ENCODE measurements at places on chromosomes 5 and 9.

DNA sequence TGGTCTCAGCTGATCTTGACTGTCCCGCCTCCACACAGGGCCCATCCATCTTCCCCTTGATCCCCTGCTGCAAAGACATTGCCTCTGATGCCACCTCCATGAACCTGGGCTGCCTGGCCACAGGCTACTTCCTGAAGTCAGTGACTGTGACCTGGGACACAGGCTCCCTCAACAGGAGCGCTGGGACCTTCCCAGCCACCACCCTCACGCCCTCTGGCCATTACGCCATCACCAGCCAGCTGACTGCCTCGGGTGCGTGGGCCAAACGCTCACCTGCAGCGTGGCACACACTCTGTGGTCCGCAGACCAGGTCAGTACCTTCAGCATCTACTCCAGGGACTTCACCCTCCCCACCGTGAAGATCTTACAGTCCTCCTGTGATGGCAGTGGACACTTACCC lies 71.9 kb downstream of the INSL6 start:
- DNase-seq: no peak

DNA sequence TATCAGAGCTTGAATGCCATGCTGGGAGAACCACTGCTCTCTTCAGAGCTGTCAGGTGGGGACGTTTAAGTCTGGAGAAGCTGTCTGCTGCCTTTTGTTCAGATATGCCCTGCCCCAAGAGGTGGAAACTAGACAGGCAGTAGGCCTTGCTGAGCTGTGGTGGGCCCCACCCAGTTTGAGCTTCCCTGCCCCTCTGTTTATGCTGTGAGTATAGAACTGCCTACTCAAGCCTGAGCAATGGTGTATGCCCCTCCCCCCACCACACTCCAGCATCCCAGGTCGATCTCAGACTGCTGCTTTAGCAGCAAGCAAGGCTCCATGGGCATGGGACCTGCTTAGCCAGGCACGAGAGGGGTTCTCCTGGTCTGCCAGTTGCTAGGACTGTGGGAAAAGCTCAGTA lies 362.3 kb downstream of the FAM170A start:
- DNase-seq: no peak

- DNase-seq: no peak
Measured at GRCh38 chr9:21357479-21358460, 7.1 kb upstream of the IFNA6 start.

DNA sequence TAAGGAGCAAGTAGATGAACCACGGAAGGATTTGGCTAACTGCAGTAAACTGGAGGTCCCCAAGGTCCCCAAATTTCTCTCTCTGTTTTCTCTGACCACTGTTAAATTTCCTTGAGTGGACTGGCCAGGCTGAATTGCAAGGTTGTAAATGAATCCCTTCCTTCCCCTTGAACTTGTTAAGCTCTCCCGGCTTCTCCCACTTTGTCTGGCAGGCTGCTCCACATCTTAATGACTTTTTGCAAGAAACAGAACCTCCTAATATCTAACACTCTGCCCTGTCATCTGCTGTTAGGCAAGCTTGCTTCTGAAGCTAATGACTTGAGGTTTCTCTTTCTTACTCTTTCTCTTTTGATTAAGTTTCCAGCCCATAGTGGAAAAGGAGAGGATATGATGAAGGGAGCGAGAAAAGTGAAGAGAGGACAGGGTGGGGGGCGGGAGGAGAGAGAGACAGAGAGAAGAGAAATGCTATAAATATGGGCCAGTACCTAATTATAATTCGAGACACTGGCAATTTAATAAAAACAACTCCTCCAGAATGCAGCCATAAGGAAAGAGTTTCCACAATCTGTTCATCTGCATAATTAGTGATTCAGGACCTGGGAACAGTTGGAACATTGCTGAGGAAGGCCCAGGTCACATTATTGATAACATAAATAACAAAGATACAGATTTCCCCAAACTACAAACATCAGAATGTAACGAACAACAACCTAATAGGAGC lies 437.3 kb upstream of the MPDZ start:
- no peak for DNase-seq

- no peak for DNase-seq
Measured at GRCh38 chr5:102796498-102796897, 41.4 kb downstream of the PAM start.

All from H54 (cell line).